Transverse colon (tissue), 4 donors: ENCODE measurements at places on chromosomes 5 and 9.
A peak's percentile ranks its signal among the peaks of the same experiment; 100 is the strongest.

GRCh38 chr5:980001-980588, 28.5 kb upstream of the NKD2 start:
- no peak for DNase-seq

GRCh38 chr9:133895335-133895734, 96.8 kb downstream of the VAV2 start:
- DNase-seq, result no peak

GRCh38 chr9:90640361-90640760, 2.3 kb downstream of the DIRAS2 start:
- DNase-seq, result no peak

GRCh38 chr9:93361995-93362394, 89.5 kb upstream of the FAM120A start:
- DNase-seq, result no peak

- no peak for DNase-seq
Observed at GRCh38 chr9:71357346-71357745, 235.9 kb upstream of the TRPM3 start.

GRCh38 chr5:172007175-172008110, 1.0 kb upstream of the FBXW11 start:
- no peak for DNase-seq

DNA sequence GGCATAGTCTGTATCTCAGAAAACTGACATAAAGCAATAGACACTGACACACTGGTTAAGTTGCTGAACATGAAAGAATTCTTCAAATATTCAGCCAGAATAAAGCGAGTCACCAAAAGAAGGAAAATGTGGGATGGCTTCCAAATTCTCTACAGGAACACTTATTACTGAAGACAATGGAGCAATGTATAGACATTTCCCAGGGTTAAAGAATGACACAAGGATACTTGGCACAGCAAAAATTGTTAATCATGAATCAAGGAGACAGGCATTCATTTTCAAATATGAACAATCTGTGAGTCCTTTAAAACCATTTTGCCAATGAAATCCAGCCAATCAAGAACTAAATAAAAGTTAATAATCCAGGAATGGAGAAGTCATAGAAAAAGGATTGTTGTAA, 92.5 kb downstream of the MTX3 start:
- DNase-seq, result no peak

- peak; percentile 94 for DNase-seq
Observed at GRCh38 chr5:180809403-180810209, 7.0 kb upstream of the MGAT1 start.

DNA sequence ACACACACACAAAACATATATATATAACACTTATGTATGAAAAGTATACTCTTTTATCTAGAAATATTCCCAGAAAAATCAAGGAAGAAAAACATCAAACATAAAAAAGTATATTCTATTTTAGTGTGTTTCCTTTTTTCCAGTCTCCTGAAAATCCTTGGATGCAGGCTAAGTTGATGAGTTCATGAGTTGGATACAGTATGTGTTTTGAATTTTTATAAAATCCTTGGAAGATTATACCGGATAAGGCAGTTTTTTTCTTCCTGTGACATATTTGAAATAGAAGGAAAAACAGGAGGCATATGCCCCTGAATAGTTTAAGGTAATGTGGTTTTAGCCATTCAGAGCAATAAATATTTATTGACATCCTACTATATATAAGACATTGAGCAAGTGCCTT, 203.6 kb downstream of the SNX18 start:
- DNase-seq, result no peak
